ENCODE measurements at places on chromosomes 3 and 15.
A peak's percentile ranks its signal among the peaks of the same experiment; 100 is the strongest.

GRCh38 chr15:77112838-77113504, 42.1 kb upstream of the TSPAN3 start:
- DNase-seq = no peak

DNA sequence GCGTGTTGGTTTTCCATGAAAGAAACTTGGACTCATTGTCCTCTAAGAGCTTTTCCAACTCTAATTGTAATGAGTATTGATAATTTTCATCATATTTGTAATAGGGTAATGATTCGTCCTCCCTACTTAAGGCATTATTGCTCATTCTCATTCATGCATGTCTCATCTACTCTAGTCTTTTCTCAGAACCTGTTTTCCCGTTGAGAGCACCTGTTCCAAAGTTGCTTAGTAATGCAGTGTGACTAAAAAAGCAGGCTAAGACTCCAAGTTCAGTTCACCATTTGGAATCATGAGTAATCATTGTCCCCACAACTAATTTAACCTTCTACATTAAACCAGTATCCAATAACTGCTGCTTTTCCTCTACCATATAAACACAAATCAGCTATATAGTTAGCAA, 84.0 kb downstream of the FILIP1L start:
- DNase-seq = no peak

DNA sequence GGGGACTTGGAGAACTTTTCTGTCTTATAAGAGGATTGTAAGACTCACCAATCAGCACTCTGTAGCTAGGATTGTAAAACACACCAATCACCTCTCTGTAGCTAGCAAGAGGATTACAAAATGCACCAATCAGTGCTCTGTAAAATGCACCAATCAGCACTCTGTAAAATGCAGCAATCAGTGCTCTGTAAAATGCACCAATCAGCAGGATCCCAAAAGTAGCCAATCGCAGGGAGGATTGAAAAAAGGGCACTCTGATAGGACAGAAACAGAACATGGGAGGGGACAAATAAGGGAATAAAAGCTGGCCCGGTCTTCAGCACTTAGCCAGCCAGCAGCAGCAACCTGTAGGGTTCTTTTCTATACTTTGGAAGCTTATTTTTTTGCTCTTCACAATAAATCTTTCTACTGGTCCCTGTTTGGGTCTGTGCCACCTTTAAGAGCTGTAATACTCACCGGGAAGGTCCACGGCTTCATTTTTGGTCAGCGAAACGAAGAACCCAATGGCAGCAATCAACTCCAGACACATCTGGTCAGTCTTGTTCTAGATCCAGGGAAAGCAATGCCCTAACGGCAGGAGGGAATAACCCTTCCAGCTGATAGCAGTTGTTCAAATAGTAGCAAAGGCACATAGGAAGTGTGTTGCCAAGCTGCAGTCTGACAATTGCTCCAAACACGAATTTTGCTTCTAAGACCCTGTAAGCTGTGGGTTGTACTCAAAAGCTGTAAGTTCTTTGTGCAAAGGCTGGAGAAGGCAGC, 135.6 kb downstream of the TJP1 start:
- no peak for DNase-seq

DNA sequence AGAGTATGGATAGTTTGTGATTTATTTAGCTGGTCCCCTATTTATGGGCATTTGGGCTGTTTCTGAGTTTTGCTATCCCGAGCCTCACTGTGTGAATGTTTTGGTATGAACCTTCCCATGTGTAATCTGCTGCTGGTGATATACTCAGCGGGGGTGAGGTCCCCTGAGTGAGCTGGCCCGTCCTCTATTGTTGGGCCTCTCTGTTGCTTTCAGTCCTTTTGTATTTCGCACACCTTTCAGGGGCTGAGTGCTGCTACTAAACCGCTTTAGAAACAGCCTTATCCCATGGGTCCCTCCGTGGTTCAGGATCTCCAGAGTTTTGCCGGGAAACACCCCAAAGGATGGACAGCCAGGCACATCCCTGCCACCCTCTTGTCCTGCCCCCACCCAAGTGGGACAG, 94.5 kb downstream of the WNT7A start:
- DNase-seq = no peak

DNA sequence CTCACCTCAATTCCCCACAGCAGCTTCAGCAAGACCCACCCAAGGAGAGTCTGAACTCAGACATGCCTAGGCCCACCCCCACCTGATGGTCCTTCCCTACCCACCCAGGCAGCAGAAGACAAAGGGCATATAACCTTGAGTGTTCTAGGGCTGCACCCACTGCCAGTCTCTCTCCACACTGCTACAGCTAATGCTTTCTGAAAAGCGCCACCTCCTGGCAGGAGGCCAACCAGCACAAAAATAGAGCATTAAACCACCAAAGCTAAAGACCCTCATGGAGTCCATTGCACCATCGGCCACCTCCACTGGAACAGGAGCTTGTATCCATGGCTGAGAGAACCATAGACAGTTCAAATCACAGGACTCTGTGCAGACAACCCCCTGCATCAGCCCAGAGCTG, 11.3 kb upstream of the RPL39L start:
- DNase-seq = peak; percentile 7

GRCh38 chr15:101329309-101329863, 34.3 kb upstream of the SNRPA1 start:
- DNase-seq = no peak

DNA sequence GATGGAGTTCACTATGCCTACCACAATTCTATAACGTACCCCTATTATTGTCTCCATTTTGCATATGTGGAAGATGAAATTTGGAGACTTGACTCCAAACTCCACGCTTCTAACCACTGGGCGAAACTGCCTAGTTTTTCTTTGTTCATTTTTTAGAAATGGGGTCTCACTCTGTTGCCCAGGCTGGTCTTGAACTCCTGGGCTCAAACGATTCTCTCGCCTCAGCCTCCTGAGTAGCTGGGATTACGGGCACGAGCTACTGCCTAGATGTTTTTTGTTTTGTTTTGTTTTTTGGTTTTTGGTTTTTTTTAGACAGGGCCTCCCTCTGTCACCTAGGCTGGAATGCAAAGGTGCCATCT, 584 bp upstream of the RPL32 start:
- DNase-seq = no peak

DNA sequence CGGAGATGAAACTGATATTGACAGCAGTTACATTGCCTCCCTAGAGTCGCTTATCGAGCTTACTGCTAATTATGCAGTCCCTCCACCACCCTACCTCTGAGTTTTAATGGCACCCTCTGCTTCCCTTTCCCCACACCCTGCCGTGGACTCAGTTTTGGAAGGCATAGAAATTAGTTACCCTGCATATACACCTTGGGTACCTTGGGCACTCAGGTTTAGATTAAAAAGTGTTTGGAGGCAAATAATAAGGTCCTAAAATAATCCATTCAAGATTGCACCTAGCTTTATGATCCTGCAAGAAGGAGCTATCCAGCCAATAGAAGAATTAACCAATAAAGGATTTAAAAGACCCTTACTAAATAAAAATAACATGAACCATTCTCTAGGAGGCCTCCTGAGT, 117.8 kb upstream of the AGBL1 start:
- no peak for DNase-seq

DNA sequence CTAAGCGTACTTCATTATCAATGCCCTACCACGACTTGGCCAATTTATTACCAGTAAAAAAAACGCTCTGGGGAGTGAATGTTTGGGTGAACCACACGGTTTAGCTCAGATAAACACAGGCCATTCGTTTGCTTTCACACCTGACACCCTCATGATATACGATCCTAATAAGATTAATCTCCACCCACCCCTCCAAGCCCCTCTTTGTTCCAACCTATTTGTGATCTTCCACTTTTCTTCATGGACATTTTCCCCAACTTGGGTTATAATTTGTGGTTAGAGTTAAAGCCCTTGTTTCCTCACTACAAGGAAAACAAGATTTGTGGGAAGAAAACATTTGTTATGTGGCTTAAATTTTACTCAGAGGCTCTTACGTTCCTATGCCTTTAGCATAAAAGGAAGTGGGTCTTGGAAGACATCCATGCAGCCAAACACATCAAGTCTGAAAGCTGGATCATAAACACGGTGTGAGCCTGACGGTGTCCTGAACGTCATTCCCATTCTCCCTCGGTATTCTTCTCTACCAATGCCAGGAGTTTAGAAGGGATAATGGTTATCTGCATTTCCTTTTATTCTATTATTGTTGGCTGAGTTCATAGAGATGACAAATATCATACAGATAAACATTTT, 518.9 kb downstream of the NR2F2 start:
- no peak for DNase-seq

GRCh38 chr3:8555113-8555661, 53.6 kb downstream of the LMCD1 start:
- DNase-seq = no peak

Data from NCI-H460 (cell line).